ENCODE measurements at places on chromosomes 5 and 9.
A peak's percentile ranks its signal among the peaks of the same experiment; 100 is the strongest.

DNA sequence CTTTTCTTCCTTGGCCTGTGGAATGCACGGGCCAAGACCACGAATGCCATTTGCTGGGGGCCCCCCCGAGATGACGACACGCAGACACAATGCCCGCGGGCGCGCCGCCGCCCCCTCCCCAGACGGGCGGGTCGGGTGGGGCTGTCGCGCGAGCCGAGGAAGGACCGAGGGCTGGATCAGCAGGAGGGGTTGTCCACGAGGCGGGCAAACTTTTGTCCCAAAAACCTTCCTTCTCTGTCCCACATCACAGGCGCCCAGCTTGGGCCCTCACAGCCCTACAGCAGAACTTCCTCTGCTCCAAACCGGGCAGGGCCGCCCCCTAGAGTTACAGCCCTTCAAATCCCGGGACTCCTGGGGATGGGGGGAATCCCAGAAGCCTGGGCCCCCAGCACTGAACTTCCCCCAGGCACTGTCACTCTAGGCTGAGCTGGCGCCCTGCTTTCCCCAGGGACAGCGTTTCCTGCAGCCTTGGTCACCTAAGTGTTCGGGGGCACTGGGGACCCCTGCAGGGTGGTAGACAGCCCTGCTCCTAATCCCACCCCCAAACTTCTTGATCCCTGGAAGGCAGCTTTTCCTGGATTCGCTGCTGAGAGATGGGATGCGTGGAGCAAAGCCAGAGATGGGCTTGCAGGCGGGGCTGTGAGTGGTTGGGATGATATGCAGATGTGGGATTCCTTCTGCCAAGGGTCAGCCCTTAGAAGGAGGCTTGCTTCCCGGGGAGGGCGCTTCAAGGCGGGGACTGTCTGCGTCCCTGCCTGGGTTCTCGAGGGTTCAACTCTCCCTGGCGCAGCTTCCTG, 980 bp downstream of the COL5A1 start:
- DNase-seq = no peak

- DNase-seq = no peak
These were observed 42.6 kb upstream of the ANKH start for GRCh38 chr5:14914193-14914592.

DNA sequence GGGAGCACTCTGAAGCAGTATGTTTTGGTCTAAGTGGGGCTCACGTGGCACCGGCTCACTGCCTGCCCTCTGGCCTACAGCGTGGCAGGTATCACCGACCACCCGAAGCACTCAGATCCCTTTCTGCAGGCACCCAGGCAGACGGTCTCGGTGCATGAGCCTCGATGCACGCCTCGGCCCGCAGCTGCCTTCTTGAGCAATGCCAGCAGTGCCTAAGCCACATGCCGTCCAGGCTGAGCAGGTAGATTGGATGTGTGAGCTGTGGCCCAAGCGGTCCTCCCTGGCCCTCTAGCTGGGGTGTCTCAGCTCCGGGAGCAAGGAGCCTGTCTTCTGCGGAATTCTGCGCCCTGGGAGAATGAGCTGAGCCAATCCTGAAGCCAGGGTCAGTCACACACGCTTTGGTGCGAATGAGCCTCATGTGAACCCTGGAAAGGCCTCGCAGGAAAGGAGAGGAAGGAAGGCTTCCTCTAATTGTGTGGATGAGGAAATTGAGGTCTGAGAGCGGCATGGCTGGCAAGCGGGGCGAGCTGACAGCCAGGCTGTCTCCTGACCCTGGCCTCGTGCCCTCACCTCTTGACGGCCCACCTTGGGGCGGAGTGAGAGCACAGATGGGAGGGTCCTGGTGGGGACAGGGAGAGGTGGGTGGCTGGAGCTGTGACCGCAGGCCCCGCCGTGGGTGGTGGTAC, 14.4 kb downstream of the RXRA start:
- DNase-seq = peak; percentile 21

DNA sequence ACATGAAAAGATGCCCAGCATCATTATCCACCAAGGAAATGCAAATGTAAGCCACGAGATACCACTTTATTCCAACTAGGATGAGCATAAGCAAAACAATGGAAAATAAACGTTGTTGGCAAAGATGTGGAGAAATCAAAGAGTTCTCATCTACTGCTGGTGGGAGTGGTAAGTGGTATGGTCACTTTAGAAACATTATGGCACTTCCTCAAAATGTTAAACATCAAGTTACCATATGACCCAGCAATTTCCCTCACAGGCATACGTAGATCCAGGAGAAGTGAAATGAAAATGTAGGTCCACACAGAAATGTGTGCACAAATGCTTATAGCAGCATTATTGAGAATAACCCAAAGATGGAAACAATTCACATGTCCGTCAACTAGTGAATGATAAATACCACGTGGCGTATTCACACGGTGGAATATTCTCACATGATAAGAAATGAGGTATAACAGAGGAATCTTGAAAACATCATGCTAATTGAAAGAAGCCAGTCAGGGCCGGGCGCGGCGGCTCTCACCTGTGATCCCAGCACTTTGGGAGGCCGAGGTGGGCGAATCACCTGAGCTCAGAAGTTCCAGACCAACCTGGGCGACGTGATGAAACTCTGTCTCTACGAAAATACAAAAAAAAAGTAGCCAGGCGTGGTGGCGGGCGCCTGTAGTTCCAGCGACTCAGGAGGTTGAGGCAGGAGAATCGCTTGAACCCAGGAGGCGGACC, 16.4 kb upstream of the FLT4 start:
- DNase-seq = no peak

- DNase-seq = no peak
These were observed 16.5 kb downstream of the NACC2 start for GRCh38 chr9:136078498-136079011.

GRCh38 chr5:118439831-118440230, 548.5 kb downstream of the DTWD2 start:
- DNase-seq = no peak

DNA sequence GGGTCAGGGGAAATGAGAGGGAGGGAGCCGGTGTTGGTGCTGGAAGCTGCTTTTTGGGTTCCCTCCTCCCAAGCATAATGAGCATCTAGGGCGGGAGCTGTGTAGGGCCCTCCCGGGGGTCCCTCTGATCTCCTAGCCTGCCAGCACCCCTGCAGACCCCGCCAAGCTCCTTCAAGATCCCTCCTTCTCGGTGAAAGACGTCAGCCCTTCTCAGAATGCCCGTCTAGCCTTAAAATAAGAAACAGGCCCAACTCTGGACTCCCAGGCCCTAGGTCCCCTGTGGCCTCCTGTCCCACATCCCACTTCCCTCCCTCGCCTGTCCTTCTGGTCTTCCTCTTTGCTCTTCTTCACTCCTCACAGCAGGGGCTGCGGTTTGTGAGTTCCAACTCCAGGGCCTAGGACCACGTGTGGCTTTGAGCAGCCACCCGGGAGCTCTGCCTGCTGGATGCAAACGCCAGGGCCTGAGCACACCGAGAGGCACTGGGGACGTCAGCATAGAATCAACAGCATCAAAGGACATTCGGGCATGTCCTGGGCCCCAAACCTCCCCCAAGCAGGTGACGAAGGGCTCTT, 8.8 kb upstream of the SCGB3A1 start:
- DNase-seq = no peak

- no peak for DNase-seq
These were observed 169.7 kb downstream of the NPR3 start for GRCh38 chr5:32880796-32881195.

- DNase-seq = no peak
These were observed 76.4 kb upstream of the SMARCA2 start for GRCh38 chr9:1938675-1939170.

DNA sequence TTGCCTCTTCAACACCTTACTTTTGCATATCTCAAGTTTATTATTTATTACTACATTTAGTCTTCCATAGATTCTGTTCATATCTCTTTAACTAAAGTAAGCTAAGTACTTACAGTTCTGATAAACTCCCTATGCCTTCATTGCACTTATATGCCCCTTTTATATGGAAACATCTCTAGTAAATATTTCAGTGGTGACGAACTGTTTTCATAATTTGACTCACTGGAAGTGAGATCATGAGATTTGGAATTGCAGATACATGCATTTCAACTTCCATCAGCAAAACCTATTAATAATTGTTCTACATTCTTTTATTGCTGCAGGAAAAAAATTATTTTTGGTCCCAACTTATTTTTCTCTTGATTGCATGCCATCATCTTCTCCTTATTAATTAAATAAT, 263.5 kb downstream of the CD180 start:
- no peak for DNase-seq

DNA sequence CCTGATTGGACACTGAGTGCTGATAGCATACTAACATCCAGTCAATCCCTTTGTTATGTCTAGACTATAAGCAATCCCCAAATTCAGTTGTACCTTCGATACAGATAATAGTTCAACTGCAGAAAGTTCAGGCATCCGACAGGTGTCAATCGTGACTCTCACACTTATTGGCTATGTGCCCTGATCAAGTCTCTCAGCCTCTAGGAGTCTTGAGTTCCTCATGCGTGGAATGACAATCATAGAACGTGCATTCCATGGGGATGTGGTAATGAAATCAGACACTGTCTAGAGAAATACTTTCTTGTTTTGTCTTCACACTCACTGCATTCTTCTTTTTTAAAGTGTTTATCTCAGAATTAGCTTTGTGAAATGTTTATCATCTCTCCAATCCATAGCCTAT, 4.8 kb downstream of the ANKRD34B start:
- DNase-seq = no peak

GRCh38 chr5:52995095-52995494, 5.9 kb downstream of the ITGA2 start:
- DNase-seq = no peak

DNA sequence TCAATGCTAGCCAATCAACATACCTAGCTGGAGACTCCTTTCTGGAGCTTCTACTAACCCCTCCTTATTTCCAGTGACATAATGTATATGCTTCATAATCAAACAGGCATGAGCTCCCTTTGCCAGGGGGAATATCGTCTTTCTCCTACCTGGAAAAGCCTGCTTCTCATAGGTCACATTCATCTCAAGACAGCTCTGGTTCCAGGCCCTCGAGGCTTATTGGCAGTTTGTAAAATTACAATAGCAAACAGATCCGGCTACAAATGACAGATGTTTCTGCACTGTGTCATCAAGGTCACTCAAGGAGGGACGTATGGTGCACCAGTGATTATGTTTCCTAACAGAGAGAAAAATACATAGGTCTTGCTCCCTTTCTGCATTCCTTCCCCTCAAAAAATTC, 140.0 kb downstream of the SAXO1 start:
- DNase-seq = no peak

DNA sequence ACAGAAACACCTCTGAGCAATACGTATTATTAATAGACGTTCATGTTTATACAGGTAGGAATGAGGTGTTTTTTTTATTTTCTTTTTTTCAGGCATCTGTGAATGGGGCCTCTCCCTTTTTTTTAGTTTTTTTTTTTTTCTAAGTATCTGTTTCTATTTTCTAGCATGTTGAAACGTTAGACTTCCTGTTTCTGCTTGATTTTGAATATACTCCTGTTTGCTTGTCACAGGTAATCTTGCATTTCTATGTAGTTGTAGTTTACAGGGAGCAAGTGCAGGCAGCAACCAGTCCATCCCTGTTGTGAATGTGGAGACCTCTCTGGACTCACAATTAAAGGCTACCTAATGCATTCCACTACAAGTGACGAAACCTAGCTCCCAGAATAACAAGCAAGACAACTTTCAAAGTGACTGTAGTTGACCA, 22.8 kb upstream of the TNFAIP8 start:
- DNase-seq = no peak

DNA sequence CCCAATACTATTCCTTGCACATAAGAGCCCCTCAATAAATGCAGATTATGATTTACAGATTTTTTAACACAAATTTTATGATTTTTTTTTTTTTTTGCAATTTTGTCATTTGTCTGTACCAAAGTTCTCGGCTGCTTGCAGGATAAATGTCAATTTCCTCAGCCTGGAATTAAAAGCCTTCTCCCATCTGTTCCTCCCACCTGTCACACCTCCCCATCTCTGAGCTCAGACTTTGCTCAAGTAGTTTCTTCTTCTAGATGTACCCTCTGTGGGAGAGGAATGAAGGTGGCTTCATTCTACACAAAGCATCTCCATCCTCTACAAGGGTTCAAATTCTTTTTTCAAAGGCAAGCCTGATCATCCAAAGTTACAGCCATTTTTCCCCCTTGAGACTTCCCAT, 153.7 kb upstream of the GRAMD2B start:
- no peak for DNase-seq

GRCh38 chr5:6483880-6484382, 35.3 kb downstream of the UBE2QL1 start:
- no peak for DNase-seq

- no peak for DNase-seq
These were observed 123.7 kb downstream of the EBF1 start for GRCh38 chr5:158976035-158976434.

- no peak for DNase-seq
These were observed 7.6 kb downstream of the RGS3 start for GRCh38 chr9:113471143-113471542.
